ENCODE measurements at places on chromosomes 5 and 9.

DNA sequence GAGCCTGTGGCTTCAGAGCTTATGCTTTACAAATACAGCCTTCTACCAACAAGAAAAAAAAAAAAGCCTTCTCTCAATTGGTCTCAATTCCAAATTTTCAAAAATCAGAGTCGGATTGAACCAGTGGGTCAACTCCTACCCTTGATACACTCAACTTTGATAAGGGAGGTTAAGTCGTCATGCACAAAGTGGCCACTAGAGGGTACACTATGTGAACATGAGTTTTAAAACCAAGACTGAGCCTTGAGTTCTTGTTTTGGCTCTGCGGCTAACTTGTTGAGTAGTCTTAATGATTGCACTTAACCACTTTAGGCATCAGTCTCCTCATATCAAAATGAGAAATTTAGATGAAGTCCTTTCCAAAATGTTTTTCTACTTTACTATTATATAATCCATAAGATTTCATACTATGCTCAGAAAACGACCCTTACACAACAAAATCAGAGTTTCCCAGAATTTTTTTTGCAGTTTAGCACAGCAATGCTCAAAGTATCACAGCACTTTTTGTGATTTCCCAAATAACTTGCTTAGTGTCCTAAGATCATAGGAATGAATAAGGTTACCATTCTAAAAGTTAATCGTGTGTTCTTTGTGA, 92.9 kb upstream of the MTAP start:
- peak; percentile 57 for DNase-seq

DNA sequence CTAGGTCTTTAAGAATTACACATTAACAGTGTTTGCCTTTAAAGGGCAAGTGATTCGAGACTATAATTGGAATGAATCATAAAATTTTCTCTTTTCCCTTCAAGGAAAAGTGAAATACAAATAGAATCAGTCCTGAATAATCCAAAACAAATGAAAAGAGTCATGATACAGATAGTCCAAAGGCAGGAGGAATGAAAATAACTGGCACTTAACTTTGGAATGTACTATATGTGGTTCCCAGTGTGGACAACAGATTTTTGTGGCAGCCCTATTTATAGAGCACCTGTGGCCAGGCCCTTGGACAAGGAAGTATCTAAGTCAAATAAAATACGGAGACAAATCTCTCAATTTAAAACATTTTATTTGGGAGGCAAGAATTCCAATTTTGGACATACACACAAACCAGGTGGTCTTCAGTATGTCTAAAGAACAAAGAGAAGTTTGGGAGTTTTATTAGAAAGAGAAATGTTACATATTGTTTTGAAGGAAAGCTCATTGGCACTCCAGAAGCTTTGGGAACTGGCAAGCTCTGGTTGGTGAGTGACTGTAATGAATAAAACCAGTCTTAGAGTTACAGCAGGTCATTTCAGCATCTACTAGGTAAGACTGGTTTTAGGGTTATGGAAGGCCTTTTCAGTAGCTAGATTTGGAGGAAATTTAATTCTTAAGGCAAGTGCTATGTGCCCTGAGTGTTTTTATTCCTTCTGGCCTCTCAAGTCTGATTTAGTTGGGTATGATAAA, 116.0 kb upstream of the PAM start:
- no peak for DNase-seq

DNA sequence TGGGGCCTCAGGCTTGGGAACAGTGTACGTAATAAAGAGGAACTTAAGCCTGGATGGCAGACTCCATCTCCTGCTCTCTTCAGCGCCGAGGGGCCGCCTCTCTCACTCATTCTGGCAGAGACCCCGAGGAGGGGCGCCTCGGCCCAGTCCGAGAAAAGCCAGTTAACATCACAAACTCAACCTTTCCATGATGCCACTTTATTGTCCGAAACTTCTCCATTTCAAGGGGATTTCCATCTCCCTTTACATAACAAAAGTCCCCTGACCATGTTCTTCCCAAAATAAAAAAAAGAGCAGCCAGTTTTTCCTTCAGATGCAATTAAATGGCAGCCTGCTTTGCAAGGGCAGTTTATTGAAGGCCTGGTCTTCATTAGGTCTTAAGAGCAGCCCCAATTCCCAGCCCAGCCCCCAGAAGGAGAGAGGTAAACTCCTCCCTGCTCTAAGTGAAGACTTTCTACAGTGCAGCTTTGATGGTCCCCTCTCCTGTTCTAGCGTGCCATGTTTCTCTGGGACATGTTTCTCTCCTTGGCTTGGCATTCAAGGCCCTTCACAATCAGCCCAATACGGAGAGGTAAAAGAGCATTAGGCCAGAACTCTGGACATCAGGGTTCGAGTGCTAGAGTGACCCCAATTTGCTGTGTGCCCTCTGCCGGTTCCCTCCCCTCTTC, 19.5 kb upstream of the RAB14 start:
- no peak for DNase-seq

GRCh38 chr5:42985129-42986037, 54.7 kb downstream of the ANXA2R start:
- DNase-seq = peak; percentile 80

DNA sequence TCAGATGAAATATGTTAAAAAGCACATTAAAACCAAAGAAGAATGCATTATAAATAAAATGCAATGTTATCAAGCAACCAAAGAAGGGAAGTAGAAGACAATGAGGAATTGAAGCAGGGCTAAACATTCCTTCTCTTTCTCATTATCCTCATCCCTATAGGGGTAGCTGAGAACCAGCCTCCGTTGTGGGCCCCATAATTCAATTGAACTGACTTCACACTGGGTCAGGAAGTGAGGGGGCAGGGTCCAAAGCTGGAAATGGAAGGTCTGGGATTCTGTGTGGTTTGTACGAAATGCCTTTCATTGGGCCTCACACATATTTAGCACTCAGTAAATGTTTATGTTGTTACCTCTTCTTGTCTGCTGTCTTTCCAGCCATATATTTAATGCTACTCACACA, 220.4 kb upstream of the CD180 start:
- DNase-seq = no peak

- DNase-seq = no peak
These were observed 7.6 kb upstream of the PRRC2B start for GRCh38 chr9:131386281-131386680.

- DNase-seq = peak; percentile 97
These were observed 21.3 kb downstream of the NREP start for GRCh38 chr5:111735583-111736270.

DNA sequence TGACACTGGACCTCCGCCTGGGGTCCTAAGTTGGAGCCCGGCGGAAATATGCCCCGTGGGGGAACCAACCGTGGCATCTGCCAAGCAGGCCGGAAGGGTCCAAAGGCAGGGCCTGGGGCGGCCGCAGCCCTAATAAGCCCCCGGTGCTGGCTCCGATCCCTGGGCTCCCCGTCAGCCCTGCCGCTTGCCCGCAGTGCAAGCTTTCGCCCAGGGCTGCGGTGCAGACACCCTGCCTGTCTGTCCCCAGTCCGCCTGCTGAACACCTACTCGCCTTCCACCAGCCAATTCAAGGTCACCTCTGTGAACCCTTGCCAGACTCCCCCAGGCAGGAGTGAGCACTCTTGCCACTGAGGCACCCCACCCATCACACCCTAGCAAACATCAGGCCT, 502 bp upstream of the PTGR1 start:
- no peak for DNase-seq

GRCh38 chr9:2359891-2360471, 261.6 kb upstream of the VLDLR start:
- no peak for DNase-seq
